ENCODE measurements at places on chromosomes 5 and 9.

- peak; percentile 72 for DNase-seq
These were observed 58.9 kb downstream of the AUH start for GRCh38 chr9:91302831-91303230.

GRCh38 chr9:135277219-135278201 is 190.0 kb downstream of the OLFM1 start:
- no peak for DNase-seq

DNA sequence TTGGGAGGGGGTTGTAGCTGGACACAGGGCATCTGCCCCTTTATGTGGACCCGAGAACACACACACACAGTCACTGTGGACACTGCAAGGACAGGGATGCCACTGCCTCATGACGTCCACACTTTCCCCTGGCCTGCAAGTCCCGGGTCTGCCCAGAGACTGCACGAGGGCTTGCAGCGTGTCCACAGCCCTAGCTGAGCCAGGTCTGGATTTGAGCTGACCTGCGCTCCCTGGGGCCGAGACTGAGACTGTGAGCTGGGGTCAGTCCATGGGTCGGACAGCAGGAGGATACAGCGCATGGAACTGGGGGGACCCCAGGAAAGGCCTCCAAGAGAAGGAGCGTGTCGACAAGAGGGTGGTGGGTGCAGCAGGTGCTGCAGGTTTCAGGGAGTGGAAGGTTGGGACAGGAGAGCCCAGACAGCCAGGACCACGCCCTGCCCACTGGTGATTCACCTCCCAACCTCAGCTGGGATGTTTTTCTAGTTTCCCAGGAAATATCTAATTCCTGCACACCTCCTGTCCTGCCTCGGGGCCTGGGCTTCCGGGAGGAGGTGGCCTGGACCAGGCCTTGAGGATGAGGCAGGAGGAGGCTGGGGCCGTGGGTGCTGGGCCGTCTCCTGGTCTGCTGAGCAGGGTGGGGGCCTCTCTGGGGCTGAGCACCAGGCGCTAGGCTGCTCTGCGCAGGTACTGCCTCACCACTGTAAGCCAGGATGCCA is 806 bp upstream of the RNF224 start:
- no peak for DNase-seq

GRCh38 chr5:106367281-106367680 is 1303.5 kb downstream of the EFNA5 start:
- DNase-seq: no peak

DNA sequence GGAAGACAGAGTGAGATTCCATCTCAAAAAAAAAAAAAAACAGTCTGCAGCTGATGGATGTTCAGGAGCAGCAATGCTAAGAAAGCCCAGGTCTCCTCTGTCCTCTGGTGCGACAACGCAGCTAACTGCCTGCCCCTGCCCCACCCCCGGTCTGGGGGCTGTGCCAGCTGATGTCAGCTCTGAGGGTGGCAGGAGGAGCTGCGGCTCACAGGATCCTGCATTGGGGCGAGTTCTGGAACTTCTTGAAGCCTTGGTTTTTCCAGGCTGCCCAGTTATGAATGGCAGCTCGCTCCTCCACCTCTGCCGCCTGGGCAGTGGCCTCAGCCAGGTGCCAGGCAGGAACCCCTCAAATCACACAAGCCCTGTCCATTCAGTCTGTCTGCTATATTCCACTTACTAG is 113.5 kb downstream of the ROR2 start:
- no peak for DNase-seq

DNA sequence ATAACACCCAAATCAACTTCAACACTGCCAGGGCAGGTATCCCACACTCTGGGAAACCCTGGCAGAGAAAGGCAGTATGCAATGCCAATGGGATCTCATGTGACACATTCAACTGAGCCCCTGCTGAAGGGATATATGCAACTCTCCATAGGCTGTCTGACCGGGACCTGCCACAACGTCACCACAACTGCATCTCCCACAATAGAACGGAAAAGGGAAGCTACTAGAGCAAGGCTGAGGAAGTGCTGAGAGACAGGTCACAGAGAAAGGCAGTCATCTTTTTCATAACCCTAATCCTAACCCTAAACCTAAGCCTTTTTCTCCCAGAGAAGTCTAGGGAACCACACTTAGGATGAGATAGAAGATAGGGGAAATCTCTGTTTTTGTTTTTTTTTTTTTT is 345.9 kb upstream of the CD180 start:
- DNase-seq: no peak

DNA sequence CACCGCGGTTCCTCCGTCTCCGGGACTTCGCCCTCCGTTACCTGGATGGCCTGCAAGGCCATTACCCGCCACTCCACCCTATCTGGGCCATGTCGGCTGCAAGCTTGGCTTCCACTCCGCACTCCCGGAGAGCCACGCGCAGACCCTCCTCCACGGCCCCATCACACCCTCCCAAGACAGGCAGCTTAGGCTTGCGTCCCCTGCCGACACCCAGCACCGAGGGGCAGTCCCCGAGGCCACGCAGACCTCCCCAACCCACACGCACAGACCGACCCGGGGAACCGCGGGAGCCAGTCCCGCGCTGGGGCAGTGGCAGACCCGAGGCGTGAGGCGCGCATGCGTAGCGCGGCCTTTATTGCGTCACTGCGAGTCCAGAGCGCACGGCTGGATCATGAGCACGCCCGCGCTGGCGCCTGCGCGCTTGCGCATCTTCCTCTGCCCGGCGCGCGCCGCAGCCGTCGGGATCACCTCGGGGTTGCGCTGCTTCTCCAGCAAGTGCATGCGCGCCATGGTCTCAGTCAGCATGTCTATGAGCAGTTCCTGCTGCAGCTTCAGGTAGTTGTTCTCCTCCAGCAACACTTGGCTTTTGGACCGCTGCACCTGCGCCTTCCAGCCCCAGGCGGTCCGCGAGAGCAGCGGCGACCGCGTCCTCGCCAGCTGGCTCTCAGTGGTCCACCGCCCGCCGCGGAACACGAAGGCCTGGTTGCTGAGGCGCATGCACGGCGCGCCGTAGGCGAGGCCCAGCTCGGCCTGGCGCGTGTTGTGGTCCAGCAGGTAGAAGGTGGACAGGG is 2.4 kb downstream of the CBY3 start:
- peak; percentile 86 for DNase-seq

GRCh38 chr9:133794016-133794760 is 56.0 kb upstream of the SARDH start:
- no peak for DNase-seq

DNA sequence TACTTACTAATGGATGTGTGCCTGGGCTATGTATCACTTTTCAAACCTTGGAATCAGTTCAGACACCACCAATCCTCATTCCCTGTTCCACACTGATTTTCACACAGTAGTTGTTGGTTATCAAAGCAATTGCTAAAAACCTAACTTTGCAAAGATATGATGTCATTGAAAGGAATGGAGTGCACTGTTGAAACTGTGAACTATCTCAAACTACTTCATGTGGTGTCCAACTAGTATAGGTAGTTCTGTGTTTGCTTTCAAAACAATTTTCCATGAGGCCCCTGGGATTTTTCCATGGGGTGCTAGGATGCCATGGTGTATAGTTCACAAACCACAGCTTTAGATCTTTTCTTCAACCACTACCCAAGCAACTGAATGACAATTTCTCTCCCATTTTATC is 17.8 kb downstream of the INIP start:
- DNase-seq: no peak

GRCh38 chr9:107049803-107050184 is 186.8 kb downstream of the ZNF462 start:
- no peak for DNase-seq

DNA sequence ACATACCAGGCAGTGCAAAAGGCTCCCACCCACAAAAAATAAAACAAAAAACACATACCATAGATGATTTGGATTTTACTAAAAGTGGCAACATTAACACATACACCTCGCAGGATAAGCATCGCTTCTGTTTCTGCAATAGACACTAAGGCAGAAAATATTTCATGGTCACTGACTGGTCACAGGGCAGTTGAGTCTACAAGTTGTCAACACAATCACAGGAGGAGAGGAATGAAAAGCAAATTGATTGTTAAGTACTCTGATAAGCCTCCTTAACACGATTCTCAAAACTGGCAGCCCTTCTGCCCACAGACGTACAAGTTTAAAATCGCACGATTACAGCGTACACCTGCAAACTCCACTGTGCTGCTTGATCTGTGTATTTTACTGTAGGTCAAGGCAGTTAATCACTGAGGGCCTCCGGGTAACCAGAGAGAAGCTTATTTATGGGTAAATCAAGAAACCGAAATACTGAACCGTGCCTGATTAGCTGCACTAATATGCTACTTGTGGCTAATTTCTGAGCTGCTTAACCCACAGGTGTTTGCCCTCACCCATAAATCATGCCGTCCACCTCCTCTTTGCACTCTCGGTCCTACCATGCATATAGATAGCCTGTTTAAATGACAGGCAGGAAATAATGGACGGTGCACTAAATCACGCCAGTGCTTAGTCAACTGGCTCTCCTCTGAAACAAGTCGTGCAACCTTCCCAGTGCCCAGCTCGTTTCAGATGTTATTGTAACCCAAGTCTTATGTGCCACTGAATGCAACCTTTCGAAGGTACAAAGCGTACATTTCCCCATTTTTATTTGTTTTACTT is 659.4 kb upstream of the ADAMTS16 start:
- DNase-seq: no peak

GRCh38 chr9:124626276-124626675 is 119.1 kb upstream of the NR5A1 start:
- DNase-seq: peak; percentile 62

All from fibroblast of skin of left quadriceps (primary cell).